ENCODE measurements at places on chromosomes 3 and 15.

- DNase-seq: no peak
Observed at GRCh38 chr15:96849271-96849900, 518.9 kb downstream of the NR2F2 start.

GRCh38 chr15:37979671-37980409 is 45.4 kb downstream of the TMCO5A start:
- no peak for DNase-seq

DNA sequence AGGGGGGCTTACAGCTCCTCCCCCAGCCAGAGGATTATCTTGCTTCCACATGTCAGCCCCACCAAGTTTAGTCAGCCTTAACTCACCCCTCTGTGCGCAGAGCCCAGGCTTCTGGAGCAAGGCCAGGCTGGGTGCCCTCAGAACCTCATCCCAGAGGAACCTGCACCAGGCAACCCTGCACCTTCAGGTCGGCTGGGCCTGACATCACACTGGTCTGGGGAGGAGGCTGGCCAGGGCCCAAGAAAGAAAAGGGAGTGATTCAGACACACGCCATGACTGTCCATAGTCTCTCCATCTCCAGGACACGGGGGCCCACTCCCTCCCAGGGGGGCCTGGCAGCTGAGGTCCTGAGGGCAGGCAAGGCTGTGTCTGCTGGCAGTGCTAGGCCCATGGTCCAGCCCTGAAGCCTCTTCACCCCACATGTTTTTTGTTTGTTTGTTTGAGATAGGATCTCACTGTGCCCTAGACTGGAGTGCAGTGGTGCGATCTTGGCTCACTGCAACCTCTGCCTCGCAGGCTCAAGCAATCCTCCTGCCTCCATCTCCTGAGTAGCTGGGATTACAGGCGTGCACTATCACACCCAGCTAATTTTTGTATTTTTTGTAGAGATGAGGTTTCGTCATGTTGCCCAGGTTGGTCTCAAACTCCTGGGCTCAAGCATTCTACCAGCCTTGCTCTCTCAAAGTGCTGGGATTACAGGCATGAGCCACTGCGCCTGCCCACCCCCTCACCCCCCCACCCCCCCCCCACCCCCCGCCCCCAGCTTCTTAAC is 11.1 kb downstream of the TNK2 start:
- no peak for DNase-seq

DNA sequence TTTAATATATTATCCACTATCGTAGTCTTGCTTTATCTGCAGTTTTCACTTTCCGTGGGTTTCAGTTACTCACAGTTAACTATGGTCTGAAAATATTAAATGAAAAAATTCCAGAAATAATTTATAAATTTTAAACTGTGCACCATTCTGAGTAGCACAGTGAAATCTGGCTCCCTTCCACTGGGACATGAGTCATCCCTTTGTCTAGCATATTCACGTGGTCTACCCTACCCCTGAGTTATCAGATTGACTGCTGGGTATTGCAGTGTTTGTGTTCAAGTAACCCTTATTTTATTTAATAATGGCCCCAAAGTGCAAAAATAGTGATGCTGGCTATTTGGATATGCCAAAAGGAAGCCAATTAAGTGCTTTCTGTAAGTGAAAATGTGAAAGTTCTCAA is 539.5 kb upstream of the AGTR1 start:
- peak; percentile 59 for DNase-seq

- DNase-seq: no peak
Observed at GRCh38 chr15:48415036-48415886, 84.0 kb downstream of the DUT start.

DNA sequence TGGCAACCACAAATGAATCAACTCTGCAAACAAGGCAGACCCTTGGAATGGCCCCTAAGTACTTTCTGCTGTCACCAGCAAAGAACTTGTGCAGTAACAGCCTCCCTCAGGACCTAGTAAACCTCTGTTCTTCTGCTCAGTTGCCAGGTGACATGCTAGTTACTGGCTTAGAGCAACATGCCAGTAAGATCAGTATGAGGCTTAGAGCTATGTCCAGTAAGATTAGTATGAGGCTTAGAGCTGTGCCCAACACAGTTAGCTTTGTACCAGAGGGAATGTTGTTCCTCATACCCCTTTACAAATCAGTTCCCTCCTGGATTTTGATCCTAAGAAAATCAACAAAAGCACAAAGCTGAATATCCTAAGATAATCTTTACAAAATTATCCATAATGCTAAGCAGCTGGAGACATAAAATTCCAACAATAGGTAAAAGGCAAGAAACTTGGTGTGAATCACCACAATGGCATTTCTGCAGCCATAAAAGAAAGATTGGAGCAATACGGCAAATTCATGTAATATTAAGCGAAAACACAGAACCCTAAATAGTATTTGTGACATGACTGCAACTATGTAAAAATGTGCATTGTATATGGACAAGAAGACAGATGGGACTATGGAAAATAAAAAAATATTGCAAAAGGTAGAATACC is 107.3 kb upstream of the LPP start:
- DNase-seq: no peak

GRCh38 chr15:64807751-64808222 is 17.7 kb downstream of the PIF1 start:
- no peak for DNase-seq

DNA sequence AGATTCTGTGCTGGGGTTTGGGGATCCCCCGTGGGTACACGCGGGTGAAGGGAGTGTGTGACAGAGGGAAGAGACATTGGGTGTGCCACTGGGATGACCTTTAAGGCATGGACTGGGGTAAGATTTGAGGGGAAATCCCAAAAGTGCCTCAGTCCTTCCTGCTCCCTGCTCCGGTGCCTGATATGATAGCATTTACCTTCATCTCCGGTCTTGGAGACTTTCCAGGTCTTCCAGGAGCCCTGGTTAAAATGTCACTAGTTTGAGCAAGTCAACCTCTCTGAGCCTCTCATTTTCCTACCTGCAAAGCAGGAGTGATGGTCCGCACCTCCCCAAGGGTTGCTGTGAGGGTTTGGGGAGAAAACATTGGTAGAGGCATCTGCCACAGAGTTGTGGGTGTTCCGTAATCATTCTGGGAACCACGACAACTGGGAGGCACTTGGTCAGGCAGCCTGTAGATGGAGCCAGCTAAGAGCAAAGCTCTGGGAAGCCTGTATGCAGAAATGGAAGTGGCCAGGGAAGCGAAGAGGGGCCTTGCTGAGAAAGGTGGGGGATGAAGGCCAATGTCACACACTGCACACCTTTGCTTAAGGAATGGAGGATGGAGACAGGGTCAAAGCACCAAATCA is 33.9 kb upstream of the KIF23 start:
- DNase-seq: no peak

- DNase-seq: no peak
Observed at GRCh38 chr3:189092547-189092946, 79.2 kb upstream of the TPRG1 start.

DNA sequence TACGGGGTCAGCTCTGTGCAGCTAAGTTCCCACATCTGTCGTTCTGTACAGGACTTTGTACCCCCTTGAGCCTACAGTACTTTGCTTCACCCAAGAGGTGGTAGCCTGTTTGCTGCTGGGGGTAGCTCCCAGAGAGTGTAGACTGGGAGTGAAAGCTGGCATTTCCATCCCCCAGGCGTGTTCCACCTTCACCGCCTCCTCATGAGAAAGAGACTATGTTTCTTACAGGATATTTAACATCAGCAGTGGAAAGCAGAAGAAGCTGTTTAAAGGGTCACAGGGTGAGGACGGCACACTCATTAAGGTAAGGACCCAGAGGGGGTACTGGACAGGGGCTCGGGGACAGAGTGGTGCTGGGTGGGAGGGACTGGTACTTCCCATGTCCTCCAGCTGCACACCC is 10.1 kb upstream of the JMJD7 start:
- no peak for DNase-seq

DNA sequence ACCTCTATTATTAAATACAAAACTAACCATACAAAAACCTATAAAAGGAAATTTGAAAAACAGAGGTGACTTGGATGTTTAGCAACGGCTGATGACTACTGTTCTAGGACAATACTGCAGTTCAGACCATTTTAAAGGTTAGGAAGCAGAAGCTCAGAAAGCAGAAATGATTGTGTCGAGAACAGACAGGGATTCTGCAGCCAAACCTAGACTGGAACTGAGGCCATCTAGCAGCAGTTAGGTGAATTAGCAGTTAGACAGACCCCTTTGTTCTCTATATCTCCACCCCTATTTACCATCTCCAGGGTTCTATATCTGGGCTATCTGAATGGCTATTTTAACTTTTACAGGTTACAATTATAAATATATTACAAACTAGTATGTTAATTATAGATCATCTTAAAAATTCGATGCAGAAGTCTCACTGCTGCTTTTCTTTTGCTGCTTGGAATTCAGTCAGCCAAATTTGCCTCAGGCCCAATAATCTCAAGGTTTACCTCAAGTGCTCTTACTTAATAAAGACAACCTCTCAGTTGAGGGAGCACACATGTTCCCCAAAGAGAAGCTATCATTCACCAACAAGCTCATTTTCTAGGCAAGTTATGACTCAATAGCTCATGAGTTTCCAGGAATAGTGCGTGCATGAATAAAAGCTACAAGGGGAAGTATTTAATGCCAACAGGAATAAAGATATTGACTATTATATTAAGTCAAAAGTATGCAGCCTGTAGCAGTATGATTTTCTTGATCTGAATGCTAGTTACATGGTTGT is 9.3 kb upstream of the IL1RAP start:
- no peak for DNase-seq

- no peak for DNase-seq
Observed at GRCh38 chr3:62451211-62451887, 78.0 kb upstream of the FEZF2 start.

DNA sequence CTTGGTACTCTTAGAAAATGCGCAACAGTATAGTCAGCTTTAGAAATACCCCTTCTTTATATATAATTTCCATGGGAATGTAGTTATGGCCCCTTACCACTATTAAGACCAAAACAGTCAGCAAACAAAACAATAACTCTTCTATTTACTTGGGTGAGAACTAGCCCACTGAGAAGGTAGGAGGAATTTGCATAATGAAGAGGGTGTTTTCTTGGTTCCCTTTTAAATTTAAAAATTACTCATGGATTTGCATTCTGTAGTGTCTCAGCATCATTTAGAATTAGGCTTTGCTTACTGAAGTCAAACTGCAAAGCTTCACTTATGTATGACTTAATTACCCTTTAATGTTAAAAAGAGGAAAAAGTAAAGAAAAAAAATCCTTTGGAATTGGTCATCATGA is 350.8 kb downstream of the PTPRG start:
- no peak for DNase-seq

- no peak for DNase-seq
Observed at GRCh38 chr3:139427283-139428060, 38.0 kb upstream of the COPB2 start.

DNA sequence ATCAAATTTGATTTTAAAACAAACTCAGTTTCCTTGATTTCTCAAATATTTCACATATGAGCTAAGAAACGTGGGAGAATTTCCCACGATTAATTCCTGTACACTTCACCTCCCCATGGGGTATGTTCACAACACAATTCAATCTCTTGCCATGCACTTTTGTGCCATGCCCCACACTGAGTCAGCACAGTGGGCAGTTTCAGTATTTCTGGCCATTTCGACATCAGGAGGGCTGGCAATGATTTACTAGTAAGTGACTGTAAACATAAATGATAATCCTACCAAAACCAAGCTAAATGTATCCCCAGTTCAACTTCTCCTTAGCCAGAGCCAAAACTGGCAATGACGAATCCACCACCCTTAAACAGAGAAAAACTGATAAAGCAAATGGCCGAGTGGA is 293.6 kb downstream of the FGF12 start:
- no peak for DNase-seq

GRCh38 chr3:170679190-170679589 is 93.3 kb upstream of the SLC7A14 start:
- DNase-seq: no peak

- peak; percentile 32 for DNase-seq
Observed at GRCh38 chr3:171453180-171453886, 6.9 kb downstream of the TNIK start.

- no peak for DNase-seq
Observed at GRCh38 chr3:130384476-130385025, 39.1 kb downstream of the COL6A5 start.

GRCh38 chr3:145898487-145898886 is 262.5 kb downstream of the PLOD2 start:
- no peak for DNase-seq

- no peak for DNase-seq
Observed at GRCh38 chr3:185330238-185330637, 32.7 kb upstream of the MAP3K13 start.

DNA sequence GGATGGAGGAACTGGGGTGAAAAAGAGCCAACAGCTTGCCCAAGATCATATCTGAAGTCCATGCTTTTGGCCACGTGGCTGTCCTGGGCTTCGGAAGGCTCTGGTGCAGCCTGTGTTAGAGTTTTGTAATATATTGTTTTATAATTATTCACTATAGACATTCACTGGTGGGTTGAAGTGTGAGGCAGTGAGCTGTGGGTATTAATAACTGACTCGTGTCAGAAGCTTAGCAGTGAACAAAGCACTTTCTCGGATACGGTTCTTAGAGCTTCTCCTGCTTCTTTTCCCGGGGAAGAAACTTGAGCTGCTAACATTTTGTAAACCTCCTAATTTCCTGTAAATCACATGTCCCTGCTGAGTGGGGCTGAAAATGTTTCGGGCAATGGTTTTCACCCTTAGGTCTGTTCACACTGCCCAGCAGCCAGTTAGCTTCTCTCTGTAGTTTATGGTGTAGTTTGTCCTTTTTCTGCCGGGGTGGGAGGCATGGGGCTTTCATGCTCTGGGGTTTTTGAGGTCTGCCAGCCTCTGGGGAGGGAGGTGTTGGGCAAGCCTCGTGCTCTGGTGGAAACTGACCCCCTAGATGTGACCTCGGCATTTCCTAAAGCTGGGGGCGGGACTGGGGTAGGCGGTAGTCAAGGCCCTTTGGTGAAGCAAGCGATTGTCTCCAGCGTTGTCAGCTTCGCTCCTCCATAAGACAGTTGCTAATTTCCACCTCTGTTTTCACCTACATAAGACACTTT is 1.7 kb downstream of the MRAS start:
- DNase-seq: peak; percentile 66

- no peak for DNase-seq
Observed at GRCh38 chr3:17038141-17038540, 153.4 kb downstream of the PLCL2 start.

- no peak for DNase-seq
Observed at GRCh38 chr3:37402351-37402750, 228.0 kb upstream of the LRRFIP2 start.

- DNase-seq: no peak
Observed at GRCh38 chr3:101182734-101183133, 137.6 kb downstream of the IMPG2 start.

- DNase-seq: no peak
Observed at GRCh38 chr3:20406611-20407011, 220.6 kb upstream of the SGO1 start.

- no peak for DNase-seq
Observed at GRCh38 chr3:71376911-71377310, 206.6 kb downstream of the FOXP1 start.

Measured in posterior cingulate gyrus (tissue), 11 donors.